ENCODE measurements at places on chromosomes 2 and 18. TPM values are rescaled to one million over a fixed set of nuclear protein-coding genes. Genes with fewer than 3 reads are reported as not detected.

GRCh38 chr2:10501980-10502802 is 54.1 kb upstream of the ODC1 start:
- no peaks in the 10 kb centered on the region for H3K36me3 ChIP-seq
- no peaks in the 10 kb centered on the region for H3K4me1 ChIP-seq
- no peak overlapping the region for H3K27ac ChIP-seq
- no peak overlapping the region for H3K4me3 ChIP-seq

GRCh38 chr2:3650140-3650920 is 7.7 kb upstream of the ALLC start:
- H3K36me3 ChIP-seq, result no peaks in the 10 kb centered on the region
- peak overlapping the region; percentile 75 for H3K4me3 ChIP-seq
- H3K4me1 ChIP-seq, result peaks cover 17% of the 10 kb centered on the region
- no peaks in the 10 kb centered on the region for H3K27me3 ChIP-seq
- H3K27ac ChIP-seq, result peak overlapping the region; percentile 38

GRCh38 chr2:66523377-66523969 is 88.5 kb downstream of the MEIS1 start:
- H3K36me3 ChIP-seq, result no peaks in the 10 kb centered on the region
- H3K4me3 ChIP-seq, result no peak overlapping the region
- no peaks in the 10 kb centered on the region for H3K4me1 ChIP-seq
- no peak for DNase-seq

- peaks cover 32% of the 10 kb centered on the region for H3K36me3 ChIP-seq
- no peaks in the 10 kb centered on the region for H3K27me3 ChIP-seq
- H3K4me3 ChIP-seq, result no peak overlapping the region
These were observed 21.2 kb downstream of the STAMBP start for GRCh38 chr2:73850009-73850408.

DNA sequence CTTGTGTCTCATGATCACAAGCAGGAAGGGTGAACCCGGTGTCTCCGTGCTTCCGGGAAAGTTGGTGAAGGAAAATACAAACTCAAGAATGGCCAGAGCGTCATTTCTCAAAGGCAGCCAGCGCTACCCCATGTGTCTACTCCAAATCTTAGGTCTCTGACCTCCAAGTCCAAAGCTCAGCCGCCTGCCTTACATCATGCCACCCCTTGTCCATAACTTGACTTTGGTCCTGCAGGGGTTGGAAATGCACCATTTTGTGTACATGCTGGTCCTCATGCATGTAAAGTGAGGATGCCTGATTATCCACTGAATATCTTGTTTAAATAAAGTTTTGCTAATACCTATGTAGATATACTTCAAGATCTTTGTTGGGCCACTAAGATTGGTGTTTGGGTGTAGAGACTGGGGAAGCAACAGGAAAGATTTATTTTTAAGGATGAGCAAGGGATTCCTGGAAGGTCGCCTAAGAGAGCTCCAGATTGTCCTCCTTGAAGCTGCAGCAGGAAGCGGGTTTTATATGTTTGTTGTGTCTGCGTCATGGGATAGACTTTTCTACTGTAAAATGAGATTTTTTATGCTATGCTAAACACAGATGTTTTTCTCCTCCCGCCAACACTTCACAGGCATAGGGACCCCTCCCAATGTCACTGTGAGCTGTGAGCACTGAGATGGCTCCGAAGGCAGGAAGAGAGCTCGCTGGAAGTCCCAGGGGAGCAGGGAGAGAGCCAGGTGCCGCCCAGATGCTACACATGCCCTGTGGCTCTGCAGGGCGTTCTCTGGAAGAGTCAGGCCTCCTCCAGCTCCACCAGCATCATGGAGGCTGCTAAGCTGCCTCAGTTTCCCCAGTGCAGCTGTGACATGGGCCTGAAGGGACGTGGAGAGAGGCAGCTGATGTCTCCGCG is 176.2 kb upstream of the HDAC4 start:
- H3K36me3 ChIP-seq, result no peaks in the 10 kb centered on the region
- H3K4me3 ChIP-seq, result no peak overlapping the region
- no peak for DNase-seq
- peaks cover 11% of the 10 kb centered on the region for H3K4me1 ChIP-seq
- H3K27me3 ChIP-seq, result peaks cover 6% of the 10 kb centered on the region

DNA sequence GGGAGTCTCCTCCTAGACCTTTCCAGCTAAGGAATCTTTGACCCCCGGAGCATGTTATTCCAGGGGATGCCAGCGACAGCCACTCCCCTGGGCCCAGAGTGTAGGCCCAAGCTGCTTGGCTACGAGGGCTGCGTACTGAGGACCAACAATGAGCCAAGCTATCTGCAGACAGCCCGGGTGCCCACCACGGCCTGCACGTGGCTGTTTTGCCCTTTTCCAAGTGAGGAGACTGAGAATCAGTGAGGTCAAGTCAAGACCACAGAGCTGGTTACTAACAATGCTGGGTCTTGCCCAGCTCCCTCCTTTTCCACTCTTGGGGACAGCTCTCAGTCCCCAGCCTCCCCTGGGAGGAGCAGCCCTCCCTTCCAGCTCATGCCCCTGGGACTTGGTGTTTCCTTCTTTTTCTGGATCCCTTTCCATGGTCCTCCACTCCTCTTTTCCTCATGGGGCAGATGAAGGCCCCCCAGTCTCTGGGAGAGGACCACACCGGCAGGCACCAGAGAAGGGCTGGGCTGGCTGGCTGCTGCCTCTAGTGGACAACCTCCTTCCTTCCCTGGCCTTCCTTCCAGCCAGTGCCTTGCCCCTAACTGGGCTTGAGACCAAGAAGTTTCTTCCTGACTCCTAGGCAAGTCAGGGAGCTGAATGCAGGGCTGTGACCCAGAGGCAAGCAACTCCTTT is 550 bp upstream of the MALL start:
- no peak for DNase-seq
- H3K4me1 ChIP-seq, result no peaks in the 10 kb centered on the region
- no peak overlapping the region for H3K27ac ChIP-seq
- peaks cover 73% of the 10 kb centered on the region for H3K27me3 ChIP-seq

DNA sequence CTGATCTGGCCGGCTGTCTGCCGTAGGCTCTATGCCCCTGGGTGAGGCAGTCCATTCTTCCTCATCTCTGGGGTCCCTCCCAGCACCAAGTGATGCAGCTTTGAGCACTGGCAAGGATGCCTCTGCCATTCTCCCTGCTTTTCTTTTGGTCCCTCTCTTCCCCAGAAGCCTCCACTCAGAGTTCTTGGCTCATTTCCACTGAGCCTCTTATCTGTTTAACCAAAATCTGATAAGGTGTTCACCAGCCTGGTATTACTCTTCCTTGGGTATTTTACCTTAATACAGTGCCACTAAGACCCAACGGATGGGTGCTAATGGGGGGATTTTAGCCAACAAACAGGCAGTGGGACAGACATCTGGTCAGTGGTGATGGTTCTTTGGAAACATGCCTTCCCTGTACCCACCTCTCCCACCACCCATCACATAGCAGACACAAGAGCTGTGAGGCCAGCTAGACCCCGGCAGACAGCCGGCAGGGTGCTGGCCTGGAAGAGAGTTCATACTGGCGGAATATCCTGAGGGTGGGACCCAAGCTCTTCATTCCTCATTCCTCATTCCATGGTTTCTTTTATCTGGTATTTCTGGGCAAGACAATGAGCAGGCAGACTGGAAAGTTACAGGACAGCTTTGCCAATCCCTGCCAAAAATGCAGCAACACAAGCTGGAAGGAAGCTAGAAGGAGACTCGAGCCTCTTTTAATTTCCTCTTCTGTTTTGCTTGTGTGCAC is 34.6 kb downstream of the ZBTB7C start:
- H3K4me1 ChIP-seq, result no peaks in the 10 kb centered on the region
- DNase-seq, result no peak
- H3K36me3 ChIP-seq, result no peaks in the 10 kb centered on the region

- no peak overlapping the region for H3K4me3 ChIP-seq
- DNase-seq, result no peak
- H3K4me1 ChIP-seq, result no peaks in the 10 kb centered on the region
- H3K27me3 ChIP-seq, result no peaks in the 10 kb centered on the region
- no peak overlapping the region for H3K27ac ChIP-seq
- H3K36me3 ChIP-seq, result no peaks in the 10 kb centered on the region
These were observed 227.6 kb downstream of the CBLN2 start for GRCh38 chr18:72316497-72316896.

DNA sequence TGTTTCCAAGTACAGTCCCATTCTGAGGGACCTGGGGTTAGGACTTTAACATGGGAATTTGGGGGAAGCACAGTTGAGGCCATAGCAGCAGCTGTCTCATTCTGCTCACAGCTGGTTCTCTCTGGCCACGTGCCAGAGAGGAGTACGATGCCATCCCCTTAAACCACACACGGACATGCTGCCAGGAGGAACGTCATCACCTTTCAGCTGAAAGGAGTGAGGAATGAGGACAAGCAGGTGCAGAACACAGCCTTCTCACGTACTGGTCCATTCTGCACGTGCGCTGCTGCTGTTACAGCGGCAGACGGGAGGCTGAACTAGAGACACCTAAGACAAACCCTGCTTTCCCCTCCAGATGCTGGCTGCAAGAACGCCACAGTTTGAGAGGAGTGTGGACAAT is 33.5 kb downstream of the ODC1 start:
- H3K4me1 ChIP-seq, result peaks cover 11% of the 10 kb centered on the region
- no peak for DNase-seq
- H3K27ac ChIP-seq, result no peak overlapping the region
- H3K27me3 ChIP-seq, result no peaks in the 10 kb centered on the region
- no peaks in the 10 kb centered on the region for H3K36me3 ChIP-seq

- DNase-seq, result no peak
- H3K27me3 ChIP-seq, result no peaks in the 10 kb centered on the region
- H3K4me3 ChIP-seq, result no peak overlapping the region
- no peak overlapping the region for H3K27ac ChIP-seq
- peaks cover 18% of the 10 kb centered on the region for H3K36me3 ChIP-seq
- H3K4me1 ChIP-seq, result peaks cover 76% of the 10 kb centered on the region
These were observed 9.9 kb downstream of the ACVR1 start for GRCh38 chr2:157866202-157866601.

DNA sequence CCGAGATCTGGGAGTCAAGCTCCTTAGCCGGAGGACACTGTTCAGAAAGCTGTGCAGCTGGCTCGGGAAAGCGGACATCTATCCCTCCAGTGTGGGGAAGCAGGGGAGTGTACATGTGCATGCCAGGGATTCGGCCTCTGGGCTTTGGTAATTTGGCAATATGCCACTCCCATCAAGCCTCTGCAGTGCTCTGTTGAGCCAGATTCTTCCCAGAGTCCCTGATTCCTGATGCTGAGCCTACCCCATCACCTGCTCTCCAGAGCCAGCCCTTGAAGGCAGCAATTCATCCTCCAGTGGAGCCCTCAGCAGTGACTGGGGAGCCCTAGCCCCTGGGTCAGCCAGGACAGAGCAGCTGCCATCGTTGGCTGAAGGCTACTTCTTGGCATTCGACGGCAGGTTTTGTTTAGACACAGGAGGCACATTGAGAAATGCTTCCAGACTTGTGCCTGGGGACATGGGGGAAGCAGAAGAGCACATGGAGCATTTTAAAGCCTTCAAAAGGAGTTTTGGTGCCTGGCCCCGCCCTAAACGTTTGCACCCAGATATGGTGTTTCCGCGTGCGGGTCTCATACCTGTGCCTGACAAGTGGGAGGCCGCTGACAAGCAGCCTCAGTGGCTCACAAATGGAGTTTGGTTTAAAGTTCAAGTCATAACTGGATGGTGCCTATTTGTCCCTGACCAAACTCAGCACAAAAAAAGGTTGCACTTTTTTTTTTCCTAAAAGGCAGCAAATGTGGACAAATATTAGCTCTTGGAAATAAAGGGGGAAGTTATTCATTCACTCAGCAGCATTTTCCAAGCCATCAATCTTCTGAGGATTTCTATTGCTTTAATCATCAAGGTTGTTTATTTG is 272.8 kb downstream of the CYRIA start:
- DNase-seq, result no peak
- no peaks in the 10 kb centered on the region for H3K4me1 ChIP-seq
- no peaks in the 10 kb centered on the region for H3K36me3 ChIP-seq
- H3K4me3 ChIP-seq, result no peak overlapping the region
- no peaks in the 10 kb centered on the region for H3K27me3 ChIP-seq

- H3K36me3 ChIP-seq, result no peaks in the 10 kb centered on the region
- no peak overlapping the region for H3K27ac ChIP-seq
- H3K4me1 ChIP-seq, result no peaks in the 10 kb centered on the region
These were observed 269.4 kb downstream of the GBX2 start for GRCh38 chr2:235898766-235899165.

DNA sequence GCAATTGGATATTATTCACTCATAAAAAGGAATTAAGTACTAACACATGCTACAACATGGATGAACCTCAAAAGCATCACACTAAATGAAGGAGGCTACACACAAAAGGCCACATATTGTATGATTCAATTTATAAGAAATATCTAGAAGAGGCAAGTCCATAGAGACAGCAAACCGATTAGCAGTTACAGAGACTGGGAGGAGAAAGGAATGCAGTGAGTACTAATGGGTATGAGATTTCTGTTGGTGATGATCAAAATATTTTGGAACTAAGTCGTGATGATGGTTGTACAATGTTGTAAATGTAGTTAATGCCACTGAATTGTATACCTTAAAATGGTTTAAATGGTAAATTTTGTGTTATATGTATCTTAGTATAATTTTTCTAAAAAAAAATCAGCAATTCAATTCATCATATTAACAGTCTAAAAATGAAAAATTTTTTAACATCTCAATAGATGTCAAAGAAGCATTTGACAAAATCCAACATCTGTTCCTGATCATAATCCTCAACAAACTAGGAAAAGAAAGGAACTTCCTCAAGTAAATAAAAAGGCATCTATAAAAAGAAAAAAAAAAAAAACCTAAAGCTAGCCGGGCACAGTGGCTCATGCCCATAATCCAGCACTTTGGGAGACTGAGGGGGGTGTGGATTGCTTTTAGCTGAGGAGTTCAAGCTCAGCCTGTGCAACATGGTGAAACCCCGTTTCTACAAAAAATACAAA is 98.1 kb downstream of the TGIF1 start:
- no peak for DNase-seq
- H3K4me1 ChIP-seq, result no peaks in the 10 kb centered on the region
- no peak overlapping the region for H3K4me3 ChIP-seq
- no peaks in the 10 kb centered on the region for H3K36me3 ChIP-seq
- no peaks in the 10 kb centered on the region for H3K27me3 ChIP-seq

- H3K27me3 ChIP-seq, result no peaks in the 10 kb centered on the region
- no peak for DNase-seq
- no peak overlapping the region for H3K27ac ChIP-seq
- no peak overlapping the region for H3K4me3 ChIP-seq
- peaks cover 8% of the 10 kb centered on the region for H3K36me3 ChIP-seq
These were observed 171.2 kb upstream of the MYO3B start for GRCh38 chr2:170006587-170007325.

- H3K4me1 ChIP-seq, result peaks cover 22% of the 10 kb centered on the region
- H3K27ac ChIP-seq, result no peak overlapping the region
- no peaks in the 10 kb centered on the region for H3K36me3 ChIP-seq
- H3K27me3 ChIP-seq, result peaks cover 5% of the 10 kb centered on the region
- no peak for DNase-seq
- H3K4me3 ChIP-seq, result no peak overlapping the region
These were observed 104.7 kb downstream of the VSNL1 start for GRCh38 chr2:17644997-17645720.

DNA sequence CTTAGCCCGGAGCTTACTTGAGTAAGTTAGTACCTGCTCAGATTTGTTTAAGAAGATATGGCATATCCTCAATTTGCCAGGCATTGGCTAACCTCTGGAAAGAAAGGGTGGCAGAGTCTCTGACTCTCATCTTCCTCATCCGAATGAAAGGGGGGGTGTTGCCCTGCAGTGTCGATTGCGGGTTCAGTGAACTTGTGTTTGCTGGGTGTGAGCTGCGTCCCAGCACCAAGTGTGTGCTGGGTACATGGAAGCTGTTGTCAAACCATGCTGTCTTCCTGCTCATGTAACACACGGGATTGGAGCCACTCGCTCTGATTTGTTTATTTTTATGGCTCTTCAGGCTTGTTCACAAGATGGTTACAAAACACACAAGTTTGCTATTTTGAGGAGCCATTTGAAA is 171.4 kb upstream of the PXDN start:
- H3K4me3 ChIP-seq, result no peak overlapping the region
- DNase-seq, result no peak
- no peaks in the 10 kb centered on the region for H3K4me1 ChIP-seq
- H3K36me3 ChIP-seq, result no peaks in the 10 kb centered on the region
- H3K27me3 ChIP-seq, result peaks cover 13% of the 10 kb centered on the region
- H3K27ac ChIP-seq, result no peak overlapping the region

The CHRNA1 gene
- not detected for total RNA-seq
